Breast epithelium (tissue), 4 donors: ENCODE measurements at places on chromosomes 11 and 22.

DNA sequence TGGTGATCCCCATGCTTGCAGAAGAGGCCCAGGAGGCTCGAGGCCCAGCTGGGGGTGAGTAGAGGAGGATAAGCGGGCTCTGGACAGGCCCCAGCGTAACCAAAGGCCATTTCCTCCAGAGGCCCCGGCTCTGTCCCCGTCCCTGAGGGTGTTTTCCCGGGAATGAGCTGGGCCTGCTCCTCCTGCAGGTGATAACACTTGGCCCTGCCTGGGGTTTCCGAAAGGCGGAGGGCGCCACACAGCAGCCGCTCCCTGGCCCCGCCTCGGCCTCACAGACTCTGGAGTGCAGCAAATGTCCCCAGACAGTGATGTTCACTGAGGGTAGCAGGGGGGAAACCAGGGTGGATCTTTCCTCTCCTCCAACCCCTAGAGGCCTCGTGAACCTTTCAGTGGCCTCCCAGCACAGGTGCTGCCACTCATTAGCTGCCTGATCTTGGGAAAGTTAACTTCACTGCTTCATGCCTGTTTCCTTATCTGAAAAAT lies 10.5 kb upstream of the MGAT3 start:
- DNase-seq = no peak

DNA sequence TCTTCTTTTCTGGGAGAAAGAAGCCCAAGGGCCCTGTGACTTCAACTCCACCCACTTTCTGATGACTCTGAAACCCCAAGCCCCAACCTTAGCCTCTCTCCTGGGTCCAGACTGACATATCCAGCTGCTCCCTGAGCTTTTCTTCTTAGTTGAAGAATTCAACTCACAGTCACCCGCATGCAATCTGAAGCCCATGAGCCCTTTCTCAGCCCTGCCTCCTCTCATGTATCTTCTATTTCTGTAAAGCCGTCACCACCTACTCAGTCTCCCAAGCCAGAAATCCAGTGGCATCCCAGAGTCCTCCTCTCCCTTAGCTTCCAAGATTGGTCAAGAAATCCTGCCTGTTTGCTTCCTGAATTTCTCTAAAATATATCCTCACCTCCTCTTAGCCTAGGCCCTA lies 7.1 kb upstream of the TMA7B start:
- no peak for DNase-seq

DNA sequence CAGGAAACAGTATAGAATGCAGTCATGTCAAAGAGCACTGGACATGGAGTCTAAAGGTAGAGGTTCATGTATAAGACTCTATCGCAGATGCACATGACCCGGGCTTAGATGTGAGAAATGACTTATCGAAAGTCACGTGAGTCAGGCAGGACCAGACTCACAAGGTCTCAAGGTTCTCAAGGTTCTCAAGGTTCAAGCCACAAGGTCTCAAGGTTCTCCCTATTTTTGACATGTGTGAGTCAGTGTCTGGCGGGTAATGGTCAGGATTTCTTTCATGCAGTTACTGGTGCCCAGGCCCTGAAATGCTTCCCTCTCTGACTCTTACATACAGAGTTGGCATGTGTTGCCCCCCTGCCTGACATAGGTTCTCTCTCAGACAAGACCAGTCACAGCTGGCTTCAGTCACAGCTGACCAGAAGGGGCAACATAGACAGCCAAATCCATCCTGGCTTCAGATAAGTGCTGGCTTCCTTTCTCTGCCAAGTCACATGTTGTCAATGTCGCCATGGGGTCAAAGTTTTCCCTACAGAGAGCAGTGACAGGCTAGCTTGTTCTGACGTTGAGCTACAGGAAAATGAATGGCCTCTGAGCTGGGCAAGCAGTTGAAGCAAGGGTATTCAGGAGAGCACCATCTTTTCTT lies 10.1 kb downstream of the CSRP3 start:
- DNase-seq = no peak

GRCh38 chr11:10205928-10206327 lies 88.1 kb downstream of the SBF2 start:
- no peak for DNase-seq

GRCh38 chr22:46992121-46992731 lies 229.8 kb downstream of the TBC1D22A start:
- DNase-seq = no peak

DNA sequence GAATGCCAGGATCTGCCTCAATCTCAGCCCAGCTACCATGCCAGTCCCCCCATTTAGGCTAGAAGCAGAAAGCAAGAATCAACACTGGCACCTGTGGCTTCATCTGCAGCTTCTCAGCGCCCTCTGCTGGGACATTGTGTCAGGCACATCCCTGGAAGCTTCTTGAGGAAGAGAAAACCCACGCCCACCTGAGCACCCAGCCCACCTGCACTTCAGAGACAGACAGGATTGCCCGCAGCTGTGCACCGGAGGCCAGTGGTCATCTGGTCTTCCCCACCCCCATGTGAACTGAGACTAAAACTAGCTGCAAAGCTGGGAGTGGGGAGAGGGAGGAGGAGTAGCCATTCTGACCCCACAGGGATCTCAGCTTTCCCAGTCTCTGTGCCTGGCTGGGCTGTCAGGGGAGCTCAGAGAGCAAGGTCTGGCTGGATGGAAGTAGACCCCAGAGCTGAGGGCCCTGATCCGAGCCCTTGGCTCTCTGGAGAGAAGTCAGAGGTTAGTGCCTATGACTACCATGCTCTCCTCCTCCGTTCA lies 66.8 kb downstream of the FEZ1 start:
- DNase-seq = peak; percentile 40

DNA sequence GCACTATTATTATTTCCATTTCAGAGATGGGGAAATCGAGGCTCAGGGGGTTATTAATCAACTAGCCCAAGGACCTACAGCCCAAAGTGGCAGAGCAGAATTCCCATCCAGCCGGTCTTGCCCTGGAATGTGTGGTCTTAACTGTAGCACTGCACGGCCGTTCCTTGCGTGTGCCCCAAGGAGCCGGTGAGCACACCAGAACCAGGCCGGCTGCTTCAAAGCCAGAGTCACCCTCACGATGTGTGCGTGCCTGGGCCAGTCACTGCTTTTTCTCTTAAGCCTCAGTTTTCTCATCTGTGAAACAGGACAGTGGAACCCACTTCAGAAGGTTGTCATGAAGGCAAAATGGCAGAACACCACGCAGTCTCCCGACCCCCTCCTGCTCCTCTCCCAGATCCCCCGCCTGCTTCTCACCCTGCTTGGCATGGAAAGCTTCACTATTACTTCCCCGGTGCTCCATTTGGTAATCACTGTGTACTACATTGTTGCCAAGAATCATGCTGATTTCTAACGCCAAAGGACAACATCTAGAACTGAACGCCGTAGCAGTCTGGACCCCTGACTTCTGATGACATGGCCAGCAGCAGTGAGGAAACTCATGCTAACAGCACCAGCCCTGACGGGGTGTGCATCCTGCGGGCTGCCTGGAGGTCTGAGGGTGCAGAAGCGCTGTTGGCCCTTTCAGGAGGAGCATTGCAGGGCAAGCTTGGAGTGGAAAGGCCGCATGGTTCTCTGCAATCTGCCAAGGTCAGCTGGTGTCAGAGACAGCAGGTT lies 106.8 kb upstream of the B3GAT1 start:
- DNase-seq = no peak

- DNase-seq = no peak
These were observed 74.9 kb downstream of the DEPDC5 start for GRCh38 chr22:31828739-31829138.

- DNase-seq = no peak
These were observed 26.2 kb downstream of the MTMR2 start for GRCh38 chr11:95897731-95898130.

DNA sequence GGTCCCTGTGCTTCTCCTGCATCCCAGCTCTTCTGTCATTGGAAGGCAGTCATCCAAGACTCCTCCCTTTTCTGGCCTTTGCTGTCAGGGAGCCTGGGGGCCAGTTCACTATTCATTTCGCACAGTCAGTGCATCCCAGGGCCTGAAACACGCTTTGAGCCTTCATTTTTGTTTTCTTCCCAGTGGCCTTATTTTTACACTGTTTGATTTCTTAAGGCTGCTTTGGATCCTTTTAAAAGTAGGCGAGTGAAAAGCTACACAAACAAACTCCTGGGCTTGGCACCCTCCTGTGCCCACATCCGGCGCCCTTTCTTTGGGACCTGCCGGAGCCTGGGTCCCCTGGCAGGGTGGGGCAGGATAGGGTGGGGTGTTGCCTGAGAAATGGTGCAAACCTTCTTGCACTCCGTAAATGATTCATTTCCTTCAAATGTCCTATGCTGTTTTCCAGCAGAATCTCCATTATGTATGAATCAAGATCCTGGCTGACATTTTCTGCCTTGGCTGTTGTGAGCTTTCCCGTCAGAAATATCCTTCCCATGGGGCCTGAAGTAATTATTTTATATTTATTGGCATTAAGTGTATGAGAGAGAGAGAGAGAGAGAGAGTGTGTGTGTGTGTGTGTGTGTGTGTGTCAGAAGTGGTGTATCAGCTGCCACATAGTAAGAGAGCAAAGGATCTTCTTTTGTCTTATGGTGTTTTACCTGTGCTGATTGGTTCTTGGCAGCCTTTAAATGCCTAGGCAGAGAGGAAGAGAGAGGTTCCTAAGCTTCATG lies 45.6 kb downstream of the BCR start:
- DNase-seq = no peak

- DNase-seq = no peak
These were observed 408.7 kb downstream of the LRRC4C start for GRCh38 chr11:41050791-41051190.

GRCh38 chr11:69985641-69986439 lies 92.3 kb upstream of the ANO1 start:
- no peak for DNase-seq

- no peak for DNase-seq
These were observed 11.9 kb downstream of the TMEM121B start for GRCh38 chr22:17109113-17109865.

GRCh38 chr11:14577292-14577691 lies 57.1 kb upstream of the PSMA1 start:
- DNase-seq = no peak
